Lung (tissue), 17 donors: ENCODE measurements at places on chromosomes 11 and 22.

- no peak for DNase-seq
Measured at GRCh38 chr11:2393941-2394817, 6.4 kb upstream of the TSSC4 start.

DNA sequence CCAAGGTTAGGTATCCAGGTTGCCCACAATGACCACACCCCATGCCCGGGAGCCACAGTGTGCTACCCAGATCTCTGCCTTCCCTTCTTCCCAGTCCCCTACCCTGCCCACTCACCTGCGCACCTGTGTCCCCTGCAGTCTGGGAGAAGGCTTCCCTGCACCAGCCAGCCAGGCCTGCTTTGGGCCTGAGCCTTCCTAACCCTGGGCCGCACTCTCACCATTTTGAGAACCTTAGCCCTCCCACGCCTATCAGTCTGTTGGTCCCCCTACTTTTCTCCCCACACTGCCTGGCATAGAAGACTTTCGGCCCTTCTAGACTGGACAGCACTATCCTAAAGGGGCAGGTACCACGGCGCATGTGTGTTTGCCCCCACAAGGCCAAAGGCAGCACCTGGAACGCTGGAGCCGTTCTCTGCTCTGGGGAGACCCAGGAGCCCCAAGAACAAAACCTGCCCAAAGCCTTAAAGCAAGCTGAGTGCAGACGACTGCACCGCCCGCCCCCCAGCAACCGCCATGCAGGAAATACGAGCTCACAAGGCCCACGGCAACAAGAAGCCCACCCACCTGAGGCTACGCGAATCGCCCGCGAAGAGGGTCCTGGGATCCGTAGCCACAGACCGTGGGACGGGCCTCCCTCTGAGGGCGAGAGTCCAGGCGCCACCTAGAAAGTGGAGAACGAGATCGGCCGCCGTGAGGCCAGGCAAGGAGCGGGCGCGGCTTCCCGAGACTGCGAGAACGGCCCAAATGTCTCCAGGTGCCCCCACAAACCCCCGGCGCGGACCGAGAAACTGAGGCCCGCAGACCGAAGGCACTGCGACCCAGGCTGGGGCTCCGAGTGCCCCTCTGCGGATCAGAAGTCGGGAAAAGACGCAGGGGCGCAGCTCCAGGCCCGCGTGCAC, 546 bp downstream of the GNB1L start:
- no peak for DNase-seq

GRCh38 chr11:86255896-86256295, 11.3 kb downstream of the EED start:
- DNase-seq = no peak

DNA sequence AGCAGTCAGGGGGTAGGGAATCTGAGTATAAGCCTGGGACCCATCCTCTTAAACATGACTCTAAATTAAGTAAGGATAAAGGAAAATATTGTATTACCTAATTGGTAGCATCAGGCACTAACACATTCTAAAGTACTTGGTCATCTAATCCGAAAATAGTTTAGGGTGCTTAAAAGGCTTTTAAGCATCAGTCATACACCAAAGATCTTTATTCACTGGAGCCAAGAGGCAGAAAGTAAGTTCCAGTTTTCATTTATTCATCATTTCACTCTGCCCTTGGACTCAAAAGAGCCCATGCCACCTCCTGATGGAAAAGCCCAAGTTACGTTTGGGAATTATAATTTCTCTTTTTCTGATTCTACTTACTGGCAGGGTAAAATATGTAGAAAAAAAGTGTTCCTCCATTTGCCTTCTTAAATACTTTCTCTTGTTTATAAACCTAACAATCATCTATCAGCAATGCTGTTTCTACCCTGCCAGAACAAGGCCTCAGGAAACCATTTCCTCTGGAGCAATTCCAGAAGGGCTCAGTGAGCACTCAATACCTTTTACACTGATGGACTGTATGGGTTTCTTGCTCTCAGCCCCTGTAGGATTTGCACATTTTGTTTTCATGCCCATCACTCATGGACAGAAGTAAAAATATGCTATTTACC, 120.1 kb upstream of the SLC5A12 start:
- peak; percentile 42 for DNase-seq

GRCh38 chr11:45154276-45154675, 7.8 kb downstream of the PRDM11 start:
- DNase-seq = no peak

DNA sequence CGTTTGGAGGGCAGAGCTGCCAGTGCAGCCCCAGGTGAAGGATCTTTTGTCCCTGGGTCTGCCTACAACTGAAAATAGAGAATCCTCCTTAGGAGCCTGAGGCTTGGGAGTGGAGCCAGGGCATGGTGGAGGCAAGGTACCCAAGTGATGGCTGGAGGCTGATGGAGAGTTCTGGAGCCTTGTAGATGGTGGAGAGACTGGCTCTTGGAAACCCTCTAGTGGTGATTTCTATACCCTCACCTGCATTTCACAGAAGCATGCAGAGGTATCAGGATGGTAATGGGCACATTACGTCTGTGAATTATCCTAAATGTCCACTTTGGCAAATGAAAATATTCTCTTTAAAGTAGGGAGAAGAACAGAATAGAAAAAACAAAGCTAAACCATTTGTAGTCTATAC, 44.4 kb downstream of the INSC start:
- no peak for DNase-seq

GRCh38 chr22:30030329-30030728, 49.9 kb upstream of the HORMAD2 start:
- no peak for DNase-seq

- DNase-seq = peak; percentile 49
Measured at GRCh38 chr22:36546092-36546804, 17.3 kb upstream of the EIF3D start.

GRCh38 chr11:85772695-85773094, 38.2 kb downstream of the SYTL2 start:
- DNase-seq = peak; percentile 73

GRCh38 chr22:23101524-23101923, 31.2 kb downstream of the GNAZ start:
- DNase-seq = no peak

- no peak for DNase-seq
Measured at GRCh38 chr11:73257342-73258103, 14.6 kb upstream of the P2RY6 start.

DNA sequence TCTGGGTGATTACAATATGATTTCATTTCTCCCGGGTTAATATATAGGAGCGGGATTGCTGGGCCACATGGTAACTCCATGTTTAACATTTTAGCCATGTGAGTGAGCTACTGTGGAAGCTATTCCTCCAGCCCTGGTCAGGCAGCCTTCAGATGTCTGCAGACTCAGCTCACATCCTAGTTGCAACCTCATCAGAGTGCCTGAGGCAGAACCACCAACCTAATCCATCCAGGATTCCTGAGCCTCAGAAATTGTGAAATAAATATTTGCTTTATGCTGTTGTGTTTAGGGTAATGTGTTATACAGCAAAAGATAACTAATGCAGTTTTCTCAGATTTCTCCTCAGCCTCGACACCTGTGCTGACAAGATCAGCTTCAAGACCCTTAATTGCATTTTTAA, 676.8 kb downstream of the OPCML start:
- DNase-seq = no peak

DNA sequence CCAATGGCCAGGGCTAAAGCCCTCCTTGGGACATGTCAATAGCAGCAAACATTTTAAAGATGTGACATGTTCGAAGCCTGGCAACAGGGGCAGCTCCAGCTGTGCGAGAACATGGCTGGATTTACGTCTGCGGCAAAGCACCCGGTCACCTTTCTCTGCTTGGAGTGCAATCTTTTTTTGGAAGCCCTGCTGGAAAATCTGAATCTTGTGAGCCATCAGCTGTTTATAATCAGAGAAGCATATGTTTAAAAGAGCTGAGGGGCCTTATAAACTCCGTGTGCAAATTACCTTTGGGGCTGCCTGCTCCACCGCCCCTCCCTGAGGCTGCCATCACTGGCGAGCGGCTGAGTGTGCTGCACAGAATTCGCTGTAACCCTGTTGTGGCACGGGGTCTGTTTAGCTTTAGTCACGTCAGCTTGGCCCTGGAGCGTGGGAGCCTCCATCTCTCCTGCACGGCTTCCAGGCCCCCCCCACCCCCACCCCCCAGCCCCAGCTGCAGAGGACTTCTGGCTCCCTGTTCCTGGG, 9.0 kb upstream of the KCNQ1OT1 start:
- peak; percentile 87 for DNase-seq

DNA sequence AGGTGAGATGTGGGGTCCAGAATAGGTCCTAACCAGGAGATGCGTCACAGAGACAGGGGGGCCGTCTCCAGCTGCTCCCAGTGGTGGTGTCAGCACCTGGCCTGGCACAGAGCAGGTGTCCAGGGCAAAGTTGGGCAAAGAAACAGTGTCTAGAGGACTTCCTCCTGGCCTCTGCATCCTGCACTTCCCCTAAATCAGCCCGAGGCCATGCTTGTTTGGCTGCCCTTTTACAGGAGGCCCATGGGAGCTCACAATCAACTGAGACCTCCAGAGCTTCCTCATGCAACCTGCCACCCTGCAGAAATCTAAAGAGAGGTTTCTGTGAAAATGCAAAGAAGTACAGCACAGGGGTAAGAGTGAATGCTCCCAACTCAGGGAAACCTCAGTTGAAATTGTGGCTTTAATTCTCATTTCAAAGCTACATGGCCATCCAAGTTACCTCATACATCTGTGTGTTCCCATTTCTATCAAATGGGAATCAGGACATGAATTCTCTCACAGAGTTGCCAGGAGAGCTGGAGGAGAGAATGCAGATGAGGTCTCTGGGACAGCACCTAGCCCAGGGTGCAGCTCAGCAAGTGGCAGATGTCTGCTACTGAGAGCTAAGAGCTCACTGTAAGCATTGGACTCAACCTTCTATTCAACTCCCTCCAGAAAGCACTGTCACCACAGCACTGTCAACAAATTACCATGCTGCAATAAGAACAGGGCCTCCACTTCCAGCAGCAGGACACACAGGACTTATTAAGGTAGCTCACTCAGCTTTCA, 32.6 kb downstream of the TCIRG1 start:
- no peak for DNase-seq

DNA sequence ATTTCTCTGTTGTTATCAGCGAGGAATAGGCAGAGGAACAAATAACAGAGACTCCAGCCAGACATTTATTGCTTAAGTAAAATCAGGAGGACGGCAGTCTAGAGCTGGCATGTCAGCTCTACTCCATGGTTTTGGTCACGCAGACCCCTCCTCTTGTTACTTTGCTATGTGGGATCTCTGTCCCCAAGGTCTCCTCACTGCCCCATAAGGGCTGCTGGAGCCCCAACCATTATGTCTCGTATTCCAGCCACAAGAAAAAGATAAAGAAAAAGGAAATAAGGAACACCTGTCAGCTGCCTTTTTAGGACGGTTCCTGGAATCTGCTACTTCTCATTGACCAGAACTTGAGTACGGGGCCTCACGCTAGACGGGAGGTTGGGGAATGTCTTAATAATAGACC, 70.4 kb downstream of the ELFN2 start:
- no peak for DNase-seq

GRCh38 chr11:104259121-104259610, 95.2 kb upstream of the PDGFD start:
- DNase-seq = no peak

- DNase-seq = no peak
Measured at GRCh38 chr11:126432525-126432924, 77.0 kb downstream of the ST3GAL4 start.

GRCh38 chr11:72317570-72317969, 73.6 kb upstream of the PHOX2A start:
- DNase-seq = no peak

GRCh38 chr11:114912826-114913225, 234.5 kb downstream of the NXPE2 start:
- DNase-seq = no peak

DNA sequence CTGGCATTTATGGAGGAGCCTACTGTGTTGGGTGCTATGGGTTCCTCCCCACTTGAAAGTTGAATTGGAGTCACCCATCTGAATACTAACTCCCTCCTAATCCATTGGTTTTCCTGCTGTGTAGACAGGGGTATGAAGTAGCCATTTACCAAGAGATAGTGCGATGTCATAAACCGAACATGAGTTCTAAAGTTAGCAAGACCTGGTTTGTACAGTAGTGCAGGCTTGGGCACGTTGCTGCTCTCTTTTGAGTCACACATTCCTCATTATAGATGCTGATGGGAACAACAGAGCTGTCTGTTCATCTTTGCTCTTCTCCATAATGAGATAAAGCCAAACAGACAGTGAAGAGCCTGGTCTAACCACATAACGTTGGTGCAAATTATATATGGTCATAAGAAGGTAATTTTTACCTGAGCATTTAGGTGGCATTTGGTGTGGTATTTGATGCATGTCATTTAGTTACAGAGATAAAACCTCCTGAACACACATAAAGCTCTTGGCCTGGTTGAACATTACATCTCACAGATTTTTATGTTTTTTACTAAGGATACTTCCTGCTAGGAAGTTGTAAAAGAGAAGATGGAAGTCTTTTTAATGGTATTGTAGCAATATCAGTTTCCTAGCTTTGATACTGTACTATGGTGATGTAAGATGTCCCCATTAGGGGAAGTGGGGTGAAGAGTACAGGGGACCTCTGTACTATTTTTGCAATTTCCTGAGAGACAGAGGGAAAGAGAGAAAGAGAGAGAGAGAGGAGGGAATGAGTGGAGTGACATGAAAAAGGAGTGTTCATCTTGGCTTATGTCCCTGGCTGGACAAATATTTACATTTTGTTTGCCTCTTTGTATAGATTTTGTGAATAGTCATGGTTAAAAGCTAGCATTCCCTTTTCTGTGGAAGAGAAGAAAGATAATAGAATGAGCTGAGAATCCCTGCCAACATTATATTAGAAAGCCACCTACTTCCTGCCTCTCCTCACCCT, 27.9 kb downstream of the GRAP2 start:
- DNase-seq = no peak

DNA sequence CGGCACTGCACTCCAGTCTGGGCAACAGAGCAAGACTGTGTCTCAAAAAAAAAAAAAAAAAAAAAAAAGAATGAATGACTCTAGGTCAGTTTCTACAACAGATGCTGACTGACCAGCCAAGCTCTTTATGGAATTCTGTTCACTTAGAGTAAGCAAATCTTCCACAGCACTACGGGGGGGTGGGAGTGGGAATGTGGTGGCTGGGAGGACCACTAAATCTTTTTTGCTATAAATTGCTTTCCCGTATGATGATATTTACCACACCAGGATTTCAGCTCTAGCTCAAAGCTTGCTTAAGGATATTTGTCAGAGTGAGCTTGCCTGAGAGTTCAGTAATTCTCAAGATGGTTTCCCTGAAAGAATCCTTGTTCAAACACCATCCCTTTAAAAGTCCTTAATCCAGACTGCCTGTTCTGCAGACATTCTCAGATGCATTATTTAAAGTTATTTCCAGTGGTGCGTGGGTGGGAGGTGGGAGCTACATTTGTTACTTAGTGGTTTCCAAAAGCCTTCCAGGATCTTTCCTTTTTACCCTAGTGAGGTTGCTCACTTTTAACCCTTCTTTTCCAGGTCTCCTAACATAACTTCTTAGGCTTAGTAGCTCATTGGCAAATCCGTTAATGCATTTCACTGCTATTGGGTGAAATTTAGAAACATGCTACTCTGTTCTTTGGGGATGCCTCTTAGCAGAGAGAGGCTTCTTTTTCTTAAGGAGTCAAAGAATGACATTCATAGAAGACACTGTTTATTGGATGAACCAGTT, 65.9 kb downstream of the UBASH3B start:
- no peak for DNase-seq

- no peak for DNase-seq
Measured at GRCh38 chr22:48837341-48837935, 990.2 kb downstream of the BRD1 start.
